ENCODE measurements at places on chromosomes 4 and X.

GRCh38 chr4:143406523-143406922 lies 69.8 kb downstream of the GAB1 start:
- DNase-seq = no peak

GRCh38 chr4:168541266-168541953 lies 44.6 kb downstream of the PALLD start:
- DNase-seq = peak; percentile 55

DNA sequence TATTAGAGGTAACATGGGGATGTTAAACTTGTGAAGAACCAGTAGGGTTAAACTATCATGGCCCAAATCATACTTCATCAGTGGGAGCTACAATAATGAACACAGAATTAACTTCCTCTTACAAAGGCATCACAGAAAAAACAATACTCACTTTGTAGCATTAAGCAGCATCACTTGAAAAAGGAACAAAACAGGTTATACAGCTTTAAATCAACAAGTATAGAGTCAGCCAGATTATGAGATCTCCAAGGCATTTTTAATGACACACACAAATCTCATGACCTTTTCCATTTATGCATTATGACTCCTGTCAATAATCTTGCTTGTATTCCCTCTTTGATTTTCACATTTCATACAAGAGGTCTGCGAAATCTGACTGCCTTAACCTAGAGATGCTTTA lies 18.3 kb downstream of the FBXL5 start:
- DNase-seq = no peak

DNA sequence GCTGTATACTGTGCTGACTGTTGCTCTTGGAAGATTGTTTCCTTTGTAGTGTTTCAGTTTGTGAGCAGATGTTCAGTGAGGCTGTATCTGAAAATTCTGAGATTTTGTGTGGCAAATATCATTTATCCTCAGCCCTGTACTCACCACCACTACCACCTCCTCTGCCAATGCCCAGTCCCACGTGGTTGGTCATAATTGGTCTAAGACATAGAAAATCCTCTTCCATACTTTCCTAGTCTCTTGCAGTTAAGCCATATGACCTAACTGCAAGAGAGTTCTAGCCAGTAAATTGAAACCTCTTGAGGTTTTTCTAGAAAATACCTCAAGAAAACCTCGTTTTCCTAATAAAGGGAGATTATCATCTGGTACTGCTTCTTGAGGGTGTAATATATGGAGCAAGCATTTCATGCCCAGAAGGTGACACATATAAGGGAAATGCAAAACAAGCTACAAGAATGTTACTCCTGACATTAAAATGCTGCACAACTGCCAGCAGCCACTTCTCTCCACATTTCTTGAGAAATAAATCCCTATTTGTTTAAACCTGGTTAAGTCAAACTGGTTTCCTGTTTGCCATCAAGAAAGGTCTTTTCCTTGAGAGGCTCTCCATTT lies 32.8 kb downstream of the ABCE1 start:
- DNase-seq = peak; percentile 79

DNA sequence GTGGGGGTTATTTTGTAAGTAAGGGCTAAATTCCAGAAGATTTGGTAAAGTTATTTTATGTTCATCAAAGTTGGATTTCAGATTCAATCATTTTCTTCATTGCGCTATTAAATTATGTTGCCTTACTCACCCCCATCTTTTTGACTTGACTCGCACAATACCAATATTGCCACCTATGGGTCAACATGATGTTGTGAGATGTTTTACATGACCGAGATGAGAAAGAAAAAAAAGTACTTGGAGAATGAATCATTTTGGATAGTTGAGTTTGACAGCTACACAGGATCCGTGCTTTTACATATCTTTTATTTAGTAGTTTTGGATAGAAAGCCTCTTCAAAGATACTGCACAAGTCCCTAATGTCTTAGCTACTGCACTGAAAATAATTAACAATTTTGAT lies 224.2 kb upstream of the EMCN start:
- DNase-seq = peak; percentile 18

DNA sequence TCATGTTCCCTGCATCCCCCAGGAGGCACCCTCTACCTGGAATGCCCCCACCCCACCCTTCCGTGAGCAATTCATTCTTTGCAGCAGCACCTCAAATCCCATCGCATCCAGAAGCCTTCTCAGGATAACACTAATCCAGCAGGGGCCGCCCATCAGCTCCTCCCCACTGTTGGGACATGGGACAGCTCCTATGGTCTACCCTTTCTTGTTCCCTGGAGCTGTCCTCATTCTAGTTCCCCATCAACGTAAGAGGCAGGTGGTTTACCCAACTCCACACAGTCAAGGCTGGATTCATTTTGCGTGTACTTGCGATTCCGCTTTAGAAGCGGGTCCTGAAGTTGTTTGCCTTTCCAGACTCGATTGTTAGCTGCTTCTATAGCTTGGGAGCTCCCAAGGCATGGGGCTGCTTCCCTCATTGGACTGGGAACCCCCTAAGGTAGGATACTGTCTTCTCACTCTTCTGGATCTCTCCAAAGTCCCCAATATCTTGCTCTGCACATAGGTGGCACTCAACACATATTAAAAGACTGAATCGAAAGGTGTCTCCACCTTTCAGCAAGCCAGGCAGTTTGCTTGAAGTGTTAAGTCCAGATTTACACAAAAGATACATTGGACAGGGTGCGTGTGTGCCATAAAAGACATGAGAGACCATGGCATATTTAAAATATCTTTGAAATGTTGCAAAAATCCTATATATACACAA lies 942 bp upstream of the APLN start:
- DNase-seq = no peak

GRCh38 chrX:13522811-13523210 lies 46.6 kb upstream of the EGFL6 start:
- DNase-seq = no peak

DNA sequence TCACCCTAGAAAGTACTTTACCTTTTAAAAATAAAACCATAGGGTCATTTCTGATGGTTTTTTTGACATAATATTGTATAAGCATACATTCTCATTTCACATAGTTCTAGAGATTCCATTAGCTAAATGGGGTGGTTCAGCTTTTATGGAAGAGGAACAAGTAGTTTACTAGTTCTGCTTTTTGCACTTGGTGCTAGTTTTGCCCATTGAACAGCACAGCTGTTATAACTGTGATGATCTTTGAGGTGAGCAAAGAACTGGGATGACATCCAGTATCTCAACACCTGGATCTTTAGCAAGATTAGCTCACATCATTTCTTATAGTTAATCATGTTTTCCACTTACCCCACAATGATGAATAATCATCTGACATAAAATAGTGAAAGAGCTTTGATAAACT lies 40.9 kb downstream of the MOB1B start:
- DNase-seq = no peak

- DNase-seq = no peak
These were observed 7.0 kb downstream of the SMIM14 start for GRCh38 chr4:39631700-39632079.

DNA sequence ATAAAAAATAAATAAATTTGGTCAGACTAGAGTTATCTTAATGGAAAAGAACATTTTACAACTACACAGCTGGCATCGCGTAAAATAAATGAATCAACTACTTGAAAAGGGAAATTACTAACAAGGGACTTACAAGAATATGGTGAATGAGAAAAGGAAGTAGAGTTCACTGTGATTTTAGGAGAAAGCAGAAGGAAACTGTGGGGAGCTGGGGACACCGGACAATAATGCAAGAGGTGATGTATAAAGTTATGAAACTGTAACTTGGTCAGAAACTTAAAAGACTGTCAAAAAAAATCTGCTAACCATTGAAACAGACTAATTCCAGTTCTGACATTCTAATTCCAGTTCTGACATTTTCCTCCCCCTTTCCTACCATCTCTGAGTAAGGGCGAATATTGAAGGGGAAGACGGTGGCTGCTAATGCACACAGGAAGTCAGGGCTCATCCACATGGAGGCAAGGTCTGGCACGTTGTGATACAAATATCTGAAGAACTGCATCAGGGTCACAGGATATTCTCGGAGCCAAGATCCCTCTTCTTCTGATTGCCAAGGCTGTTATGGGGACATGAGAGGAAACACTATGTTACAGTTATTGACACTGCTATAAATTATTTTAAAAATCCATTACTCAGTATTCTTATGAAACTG lies 170.5 kb downstream of the CDS1 start:
- DNase-seq = no peak

GRCh38 chr4:74975848-74976824 lies 43.2 kb downstream of the PARM1 start:
- DNase-seq = no peak

DNA sequence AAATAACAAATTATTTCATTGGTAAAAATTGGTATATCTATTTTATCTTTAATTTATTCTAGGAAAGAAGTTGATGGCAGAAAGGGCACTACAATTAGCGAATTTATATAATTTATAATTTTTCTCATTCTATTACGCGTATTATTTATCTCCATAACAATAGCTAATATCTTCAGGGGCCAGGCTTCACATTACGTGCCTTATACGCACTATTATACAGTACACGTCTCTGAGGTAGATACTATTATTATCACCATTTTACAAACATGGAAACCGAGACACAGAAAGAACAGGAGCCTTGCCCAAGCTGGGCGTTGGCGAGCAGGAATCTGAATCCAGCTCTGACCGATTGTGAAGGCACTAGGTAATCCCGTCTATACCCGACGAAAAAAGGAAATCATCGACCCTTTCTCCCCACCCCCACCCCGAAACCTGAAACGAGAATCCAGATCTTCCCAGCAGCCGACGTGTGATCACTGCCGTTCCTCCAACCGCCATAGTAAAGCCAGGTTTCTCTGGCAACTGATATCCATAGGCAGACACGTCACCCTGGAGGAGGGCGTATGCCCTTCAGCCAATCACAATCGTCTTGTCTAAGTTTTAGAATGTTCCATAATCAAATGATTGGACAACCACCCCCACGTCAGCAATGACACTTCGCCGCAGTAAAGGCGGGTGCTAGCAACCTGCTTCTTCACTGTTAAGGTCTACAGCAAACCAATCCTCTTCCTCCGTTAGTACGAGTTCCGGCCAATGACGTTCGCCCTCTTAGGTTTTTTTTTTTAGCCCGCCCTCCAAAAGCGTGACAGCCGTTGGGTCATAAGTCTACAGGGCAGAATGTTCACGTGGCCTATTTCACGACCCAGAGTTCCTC lies at the start of gene MORF4L2:
Gene MORF4L2 (minus strand): TSS at position 501 of the 874 bp plus-strand sequence. CDS start 9,672 bp downstream, outside the sequence.
- DNase-seq = peak; percentile 99

- DNase-seq = no peak
These were observed 30.6 kb downstream of the ACTRT1 start for GRCh38 chrX:128021566-128021965.

DNA sequence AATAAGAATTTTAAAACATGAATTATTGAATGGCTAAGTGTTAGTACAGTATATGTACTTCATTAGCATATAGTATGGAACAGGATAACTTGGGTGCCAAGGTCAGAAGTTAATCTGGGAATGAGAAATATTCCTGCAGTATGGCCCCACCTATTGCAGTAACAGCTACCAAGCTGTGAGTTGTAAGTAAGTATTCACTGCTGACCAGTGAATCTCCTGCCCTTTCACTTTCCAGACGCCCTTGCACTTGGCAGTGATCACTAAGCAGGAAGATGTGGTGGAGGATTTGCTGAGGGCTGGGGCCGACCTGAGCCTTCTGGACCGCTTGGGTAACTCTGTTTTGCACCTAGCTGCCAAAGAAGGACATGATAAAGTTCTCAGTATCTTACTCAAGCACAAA lies 105.1 kb downstream of the NFKB1 start:
- DNase-seq = no peak

- DNase-seq = no peak
These were observed 26.6 kb upstream of the PPP1R2C start for GRCh38 chrX:42804524-42804923.

- DNase-seq = no peak
These were observed 114.1 kb upstream of the KCNIP4 start for GRCh38 chr4:22062676-22063075.

DNA sequence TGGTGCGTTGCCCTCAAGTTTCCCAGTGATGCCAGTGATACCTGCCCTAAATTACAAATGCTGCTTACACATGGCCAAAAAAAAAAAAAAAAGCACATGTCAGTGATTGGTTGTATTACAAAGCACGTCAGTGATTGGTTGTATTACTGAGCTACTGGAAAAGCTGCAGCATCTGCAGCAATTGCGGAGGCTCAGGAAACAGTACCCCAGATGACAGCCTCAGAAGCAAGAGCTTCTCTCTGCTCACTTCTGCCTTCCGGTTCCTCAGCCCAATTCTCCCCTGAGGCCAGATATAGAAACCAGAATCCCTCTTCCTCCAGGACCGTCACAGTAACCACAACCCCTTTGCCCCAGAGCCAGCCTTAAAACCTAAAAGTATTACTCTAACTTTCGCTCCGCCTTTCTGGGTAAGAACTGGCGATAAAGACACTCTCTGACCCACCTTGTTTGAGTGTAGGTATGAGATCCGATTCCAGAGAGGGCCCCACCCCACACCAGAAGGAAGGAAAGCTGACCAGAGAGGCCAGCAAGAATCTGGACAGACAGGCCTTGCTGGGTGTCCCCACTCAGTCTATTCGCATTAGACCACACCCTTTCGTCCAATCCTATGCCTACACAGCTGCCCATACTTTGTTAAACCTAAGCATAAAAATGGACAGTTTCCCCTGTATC lies 85.0 kb upstream of the SORBS2 start:
- no peak for DNase-seq

- DNase-seq = peak; percentile 10
These were observed 85.7 kb upstream of the MTM1 start for GRCh38 chrX:150482537-150483206.

GRCh38 chr4:54227256-54228055 lies 1.6 kb upstream of the PDGFRA start:
- peak; percentile 28 for DNase-seq

DNA sequence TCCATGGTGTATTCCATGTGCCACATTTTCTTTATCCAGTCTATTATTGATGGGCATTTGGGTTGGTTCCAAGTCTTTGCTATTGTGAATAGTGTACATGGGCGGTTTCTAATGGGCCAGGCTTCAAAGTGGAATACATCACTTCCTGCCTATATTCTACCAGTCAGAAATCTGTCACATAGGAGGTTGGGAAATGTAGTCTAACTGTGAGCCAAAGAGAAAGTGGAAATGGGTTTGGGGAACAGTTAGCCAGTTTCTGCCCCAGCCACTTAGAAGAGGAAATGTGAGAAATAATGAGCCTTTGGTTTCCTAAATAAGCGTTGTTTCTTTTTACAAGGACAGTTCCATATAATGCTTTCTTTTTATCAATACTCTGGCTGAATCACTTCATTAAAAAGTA lies 85.1 kb upstream of the AP1S2 start:
- DNase-seq = no peak

GRCh38 chr4:81445196-81445595 lies 26.5 kb downstream of the RASGEF1B start:
- no peak for DNase-seq

- DNase-seq = no peak
These were observed 173.4 kb upstream of the JADE1 start for GRCh38 chr4:128635955-128636560.

- DNase-seq = peak; percentile 33
These were observed 88.8 kb upstream of the ESX1 start for GRCh38 chrX:104343428-104344129.

GRCh38 chrX:9785254-9785943 lies 830 bp upstream of the SHROOM2 start:
- no peak for DNase-seq

GRCh38 chr4:164753873-164754488 lies at the start of gene SMIM31:
SMIM31 (plus strand) TSS chr4:164754131; CDS start chr4:164770444, 16,313 bp downstream.
- no peak for DNase-seq
